Right cardiac atrium (tissue), 5 donors: ENCODE measurements at places on chromosomes 1 and 21. TPM values are rescaled to one million over a fixed set of nuclear protein-coding genes. Genes with fewer than 3 reads are reported as not detected.

Gene HSF2BP
- 0.18 TPM for polyA plus RNA-seq

- no peak for DNase-seq
These were observed at the start of gene CHD5 for GRCh38 chr1:6180268-6180706. Gene CHD5 (minus strand): TSS chr1:6180321. CDS start chr1:6180023, 298 bp downstream.

Gene EPHX1
- polyA plus RNA-seq = 54.0 TPM

- no peak for DNase-seq
These were observed 71.7 kb upstream of the MROH9 start for GRCh38 chr1:170863621-170864020.

Gene NEK2
- polyA plus RNA-seq = not detected

GRCh38 chr1:231311720-231312431 lies 25.8 kb downstream of the EXOC8 start:
- DNase-seq = no peak

DNA sequence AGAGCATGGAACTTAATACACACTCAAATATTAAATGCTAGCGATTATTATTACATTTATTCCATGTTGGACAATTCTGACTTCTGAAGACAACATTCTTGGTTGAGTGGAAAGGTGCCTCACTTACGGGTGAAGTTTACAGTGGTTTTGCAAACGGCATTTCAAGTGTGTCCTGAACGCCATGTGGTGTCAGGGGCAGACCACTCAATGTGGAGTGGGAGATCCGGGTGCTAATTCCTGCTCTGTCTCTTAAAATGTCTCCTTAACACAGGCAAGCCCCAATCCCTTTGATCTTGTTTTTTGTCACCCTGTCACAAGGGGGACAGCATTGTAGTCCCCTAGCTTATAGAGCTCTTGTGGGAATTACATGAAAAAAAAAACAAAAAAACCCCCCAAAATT lies 5.6 kb upstream of the TDRD10 start:
- DNase-seq = no peak

GRCh38 chr1:7253988-7254587 lies 468.8 kb downstream of the CAMTA1 start:
- DNase-seq = no peak

Gene RPTN
- not detected for polyA plus RNA-seq

DNA sequence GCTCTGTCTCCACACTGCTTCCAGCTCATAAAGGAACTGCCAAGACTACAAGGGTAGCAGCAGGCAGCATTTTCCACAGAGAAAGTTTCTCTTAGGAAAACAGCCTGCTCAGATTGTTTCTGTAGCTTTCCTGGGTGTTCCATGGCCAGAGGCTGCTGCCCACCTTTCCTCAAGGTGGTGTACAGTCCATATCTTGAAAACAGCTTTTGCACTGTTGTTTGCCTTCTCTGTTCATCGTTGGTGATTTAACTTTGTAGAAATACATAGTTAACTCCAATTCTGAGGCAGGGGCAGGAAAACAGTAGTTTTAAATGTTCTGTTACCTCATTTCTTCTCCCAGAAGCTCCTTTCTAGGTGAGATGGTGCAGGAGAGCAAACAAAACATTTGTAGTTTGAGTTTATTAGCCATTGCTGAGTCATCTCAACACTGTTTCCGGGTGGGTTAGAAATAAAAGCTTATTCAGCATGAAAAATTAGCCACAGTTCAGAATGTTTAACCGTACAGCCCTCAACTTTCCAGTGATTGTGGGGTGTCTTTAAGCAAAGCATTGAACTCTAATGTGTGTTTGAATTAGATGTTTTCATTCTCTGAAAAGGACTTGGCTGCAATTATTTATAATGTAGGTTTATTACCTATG lies 41.7 kb downstream of the DIP2A start:
- DNase-seq = no peak

GRCh38 chr1:236687273-236687672 lies 974 bp downstream of the ACTN2 start:
- DNase-seq = no peak

GRCh38 chr1:24027838-24028468 lies 47.8 kb upstream of the SRSF10 start:
- no peak for DNase-seq
